ENCODE measurements at places on chromosomes 4 and X.

DNA sequence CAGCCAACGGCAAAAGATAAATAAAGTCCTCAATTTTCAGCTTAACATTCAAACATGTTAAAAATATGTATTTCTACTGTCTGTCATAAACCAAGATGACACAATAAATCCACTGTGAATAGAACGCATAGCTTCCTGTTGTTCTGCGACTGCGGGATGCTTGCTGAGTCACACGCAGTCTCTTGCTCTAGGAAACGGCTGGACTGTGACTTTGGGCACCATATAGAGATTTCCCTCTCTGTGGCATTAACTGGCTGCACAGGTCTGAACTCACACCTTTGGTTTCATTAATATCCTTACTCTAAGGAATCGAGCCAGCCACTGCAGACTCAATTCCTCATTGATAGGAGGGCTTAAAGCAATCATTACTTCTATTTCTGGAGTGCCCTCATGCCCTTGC lies 8.4 kb downstream of the BEND4 start:
- DNase-seq: no peak

DNA sequence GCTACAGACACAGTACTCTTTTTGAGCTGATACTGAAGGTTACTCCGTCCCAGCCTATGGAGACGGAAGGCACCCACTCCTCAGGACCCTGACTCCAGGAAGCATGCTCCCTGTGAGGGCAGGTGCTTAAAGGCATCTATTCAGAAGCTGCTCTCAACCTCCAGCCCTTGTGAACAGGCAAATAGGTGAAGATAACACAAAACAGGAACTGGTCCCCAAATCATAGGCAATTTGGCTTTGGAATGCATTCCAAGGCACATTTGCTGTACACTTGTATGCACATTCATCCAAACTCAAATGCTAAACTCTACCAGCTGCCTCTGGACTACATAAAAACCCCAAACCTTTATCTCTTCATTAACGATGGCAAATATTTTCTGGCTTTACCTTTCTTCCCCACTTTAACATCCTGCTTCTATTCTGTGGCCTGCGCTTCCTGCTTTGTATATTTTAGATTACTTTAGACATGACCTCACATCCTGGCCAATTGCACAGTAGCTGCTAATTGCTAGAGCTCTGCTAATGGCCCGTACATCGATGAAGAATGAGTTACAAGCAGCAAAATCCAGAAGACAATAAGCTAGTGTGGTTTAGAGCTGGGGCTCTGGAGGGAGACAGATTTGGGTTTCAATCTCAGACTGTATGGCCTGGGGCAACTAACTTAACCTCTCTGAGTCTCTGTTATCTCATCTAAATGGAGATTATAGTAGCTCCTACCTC lies 3.2 kb downstream of the SEL1L3 start:
- no peak for DNase-seq

DNA sequence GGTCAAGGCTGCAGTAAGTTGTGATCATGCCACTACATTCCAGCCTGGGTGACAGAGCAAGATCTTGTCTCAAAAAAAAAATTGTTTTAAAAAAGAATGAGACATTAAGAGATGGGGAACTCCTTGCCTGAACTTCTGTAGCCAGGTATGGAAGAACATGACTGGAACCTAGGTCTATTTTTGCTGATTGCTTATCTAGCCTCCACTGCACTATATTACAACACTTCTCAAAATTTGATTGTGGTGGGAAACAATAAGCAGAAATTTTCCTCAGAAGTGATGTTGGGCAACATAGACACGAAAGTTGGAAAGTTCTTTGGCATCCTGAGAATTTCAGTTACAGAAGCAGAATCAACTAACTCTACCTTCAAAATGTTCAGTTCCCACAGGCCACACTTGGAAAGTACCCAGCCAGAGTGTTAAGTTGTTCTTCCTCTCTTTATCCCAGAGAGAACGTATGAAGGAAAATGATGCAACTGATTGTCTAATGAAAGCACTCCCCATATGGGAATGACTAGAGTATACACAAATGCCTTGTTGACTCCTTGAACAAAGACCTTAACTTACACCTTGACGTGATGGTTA lies 50.0 kb downstream of the LUZP4 start:
- DNase-seq: peak; percentile 44

DNA sequence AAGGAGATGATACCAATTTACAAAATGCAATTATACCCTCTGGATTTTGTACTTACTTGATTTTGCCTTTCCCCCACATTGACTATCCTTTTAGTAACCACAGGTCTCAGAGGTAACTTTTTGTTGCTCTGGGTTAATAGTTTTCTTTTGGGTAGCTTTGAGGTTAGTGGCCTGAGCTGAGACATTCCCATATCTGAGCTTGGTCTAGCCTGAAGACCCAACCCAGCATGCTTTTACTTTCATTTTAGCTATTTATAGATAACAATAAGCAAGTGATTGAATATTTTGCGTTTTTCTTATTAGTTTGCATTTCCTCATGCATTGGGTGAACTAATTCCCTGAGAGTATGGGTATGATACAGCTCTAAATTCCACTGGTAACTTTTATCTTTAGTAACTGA lies 11.8 kb downstream of the HTN1 start:
- no peak for DNase-seq

DNA sequence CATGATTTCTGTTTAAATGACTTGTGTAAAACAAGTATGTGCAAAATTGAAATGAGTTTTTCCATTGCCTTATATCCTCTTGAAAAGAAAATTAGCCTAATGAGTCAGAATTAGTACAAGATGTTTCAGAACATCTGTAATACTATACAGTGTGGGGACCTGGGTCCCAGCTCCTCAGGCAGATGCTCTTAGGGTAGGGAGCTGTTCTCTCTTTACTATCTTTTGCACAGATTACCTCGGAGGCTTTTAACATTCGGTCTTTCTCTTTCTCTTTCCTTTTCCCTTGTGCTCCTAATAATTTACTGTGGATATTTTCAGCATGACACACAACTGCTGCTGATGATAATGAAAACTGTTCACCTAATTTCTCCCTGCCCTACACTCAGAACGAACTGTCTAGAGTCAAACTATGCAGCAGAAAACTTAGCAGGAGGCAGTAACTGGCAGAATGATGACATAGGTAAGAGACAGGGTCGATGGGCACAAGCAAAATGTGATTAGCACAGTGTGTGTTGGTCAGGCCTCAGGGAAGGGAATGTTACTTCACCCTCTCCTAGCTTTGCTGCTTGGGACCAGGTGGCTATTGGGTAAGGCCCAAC lies 455.3 kb downstream of the PDHA2 start:
- DNase-seq: no peak

DNA sequence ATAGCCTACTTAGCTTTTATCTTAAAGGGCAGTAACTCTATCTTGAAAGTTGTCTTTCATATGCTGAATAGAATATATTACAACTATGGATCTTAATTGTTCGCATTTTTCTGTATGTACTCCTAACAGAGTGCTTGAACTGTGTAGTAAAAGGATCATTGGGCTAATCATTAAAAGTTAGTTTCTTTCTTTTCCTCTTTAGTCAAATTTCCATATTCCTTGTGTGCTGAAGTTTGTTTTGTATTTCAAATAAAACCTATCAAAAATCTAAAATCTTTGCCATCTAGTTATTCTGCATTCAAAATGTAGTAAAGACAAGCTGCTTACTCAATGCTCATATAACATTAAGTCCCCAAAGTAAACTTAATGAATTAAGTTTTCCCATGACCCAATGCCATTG lies 182.7 kb downstream of the HTR2C start:
- no peak for DNase-seq

- DNase-seq: no peak
Measured at GRCh38 chr4:56060036-56060435, 111.3 kb downstream of the CEP135 start.

DNA sequence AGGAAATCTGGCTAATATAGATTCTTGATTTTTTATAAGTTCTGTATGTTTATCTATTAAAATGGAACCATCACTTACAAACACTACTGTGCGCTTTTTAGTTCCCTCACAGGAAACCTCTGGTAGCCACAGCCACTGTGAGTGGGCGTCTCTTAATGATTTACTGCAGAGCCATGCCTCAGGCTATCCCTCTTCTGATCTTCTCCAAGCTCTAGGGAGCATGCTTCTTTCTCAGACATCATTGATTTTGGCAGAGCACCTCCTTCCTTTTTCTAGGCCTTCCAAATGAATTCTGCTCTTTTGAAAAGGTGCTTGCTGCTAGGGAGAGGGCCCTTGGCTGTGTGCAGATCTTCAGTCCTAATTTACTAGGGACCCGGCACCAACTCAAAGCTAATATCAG lies 61.1 kb upstream of the STS start:
- DNase-seq: no peak

DNA sequence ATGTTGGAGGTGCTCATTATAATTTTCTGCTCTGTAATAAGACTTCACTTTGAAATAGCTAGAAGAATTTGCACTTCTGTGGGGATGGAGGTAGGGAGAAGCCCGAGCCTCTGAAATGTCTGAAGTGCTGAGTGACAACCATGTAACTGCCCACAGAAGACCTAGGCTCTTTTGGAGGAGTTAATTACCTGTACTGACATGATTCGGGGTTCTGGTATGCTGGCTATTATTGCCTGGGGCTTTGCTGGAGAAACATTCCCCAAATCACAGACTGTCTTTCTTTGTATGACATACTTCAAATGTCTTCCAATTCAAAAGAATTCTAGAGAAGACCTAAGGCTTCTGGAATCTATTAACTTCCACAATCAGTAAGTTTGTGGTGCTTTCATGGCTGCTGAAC lies 211.2 kb upstream of the POF1B start:
- DNase-seq: no peak

DNA sequence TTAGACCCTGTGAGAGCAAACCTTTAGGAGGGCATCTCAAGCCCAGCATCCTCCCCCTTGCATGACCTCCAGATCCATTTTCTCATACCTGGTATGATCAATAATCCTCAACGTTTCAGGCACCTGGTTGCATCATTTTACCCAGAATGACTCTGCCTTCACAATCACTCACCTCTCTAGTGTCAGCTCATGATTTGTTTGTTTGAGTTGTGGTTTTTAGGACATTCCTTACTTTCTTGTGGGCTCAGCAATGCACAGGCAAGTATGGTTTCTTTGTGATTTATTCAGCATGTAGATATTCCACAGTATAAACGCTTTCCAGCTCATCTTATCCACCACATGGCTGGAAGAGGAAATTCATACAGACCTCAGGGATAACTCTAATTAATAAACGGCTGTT lies 93.6 kb upstream of the CPEB2 start:
- peak; percentile 1 for DNase-seq

DNA sequence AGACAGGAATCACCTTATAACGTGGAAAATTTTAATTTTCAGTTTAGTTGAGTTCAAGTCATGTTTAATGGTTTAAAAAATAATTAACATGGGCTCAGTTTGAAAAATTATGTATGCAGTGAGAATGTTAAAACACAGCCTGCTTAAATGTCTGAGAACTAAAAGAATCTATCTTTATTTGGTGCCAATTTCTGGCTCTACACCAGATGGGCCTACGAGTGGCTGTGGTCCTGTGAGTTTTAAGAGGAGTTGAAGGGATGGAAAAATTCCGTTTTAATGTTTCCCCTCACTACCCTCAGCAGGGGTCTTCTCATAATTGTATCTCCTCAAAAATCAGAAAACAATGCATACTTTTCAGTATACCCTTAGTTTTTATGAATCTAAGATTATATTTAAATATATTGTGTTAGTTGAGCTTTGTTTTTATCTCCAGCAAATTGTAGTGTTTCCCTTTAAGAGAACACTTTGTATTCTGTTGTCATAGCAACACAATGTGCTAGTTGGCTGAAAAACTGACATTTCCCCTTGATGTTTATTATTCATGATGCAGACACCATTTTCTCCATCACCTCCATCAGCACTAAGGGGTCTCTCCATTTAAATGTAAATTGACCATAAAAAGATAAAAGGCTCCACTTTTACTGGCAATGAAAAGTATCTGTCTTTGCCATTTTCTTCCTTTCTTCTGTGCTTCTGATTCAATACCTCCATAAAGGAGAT lies 393.5 kb upstream of the GRIA3 start:
- DNase-seq: no peak

DNA sequence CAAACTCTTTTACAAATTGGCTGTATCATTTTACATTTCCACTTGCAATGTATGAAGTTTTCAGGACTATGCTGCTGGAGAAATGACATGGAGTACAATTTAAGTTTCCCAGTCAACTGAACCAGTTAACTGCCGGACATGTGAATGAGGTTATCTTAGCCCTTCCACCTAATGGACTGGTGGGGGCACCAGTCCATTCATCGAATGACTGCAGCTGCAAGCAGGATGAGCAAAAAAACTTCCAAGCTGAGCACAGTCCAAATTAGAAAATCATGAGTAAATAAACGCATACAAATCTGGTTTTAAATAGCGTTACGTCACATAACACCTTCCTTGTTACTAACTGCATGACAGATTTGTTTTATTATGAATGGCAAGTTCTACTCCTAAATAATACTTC lies 1131.5 kb downstream of the PCDH18 start:
- DNase-seq: no peak

DNA sequence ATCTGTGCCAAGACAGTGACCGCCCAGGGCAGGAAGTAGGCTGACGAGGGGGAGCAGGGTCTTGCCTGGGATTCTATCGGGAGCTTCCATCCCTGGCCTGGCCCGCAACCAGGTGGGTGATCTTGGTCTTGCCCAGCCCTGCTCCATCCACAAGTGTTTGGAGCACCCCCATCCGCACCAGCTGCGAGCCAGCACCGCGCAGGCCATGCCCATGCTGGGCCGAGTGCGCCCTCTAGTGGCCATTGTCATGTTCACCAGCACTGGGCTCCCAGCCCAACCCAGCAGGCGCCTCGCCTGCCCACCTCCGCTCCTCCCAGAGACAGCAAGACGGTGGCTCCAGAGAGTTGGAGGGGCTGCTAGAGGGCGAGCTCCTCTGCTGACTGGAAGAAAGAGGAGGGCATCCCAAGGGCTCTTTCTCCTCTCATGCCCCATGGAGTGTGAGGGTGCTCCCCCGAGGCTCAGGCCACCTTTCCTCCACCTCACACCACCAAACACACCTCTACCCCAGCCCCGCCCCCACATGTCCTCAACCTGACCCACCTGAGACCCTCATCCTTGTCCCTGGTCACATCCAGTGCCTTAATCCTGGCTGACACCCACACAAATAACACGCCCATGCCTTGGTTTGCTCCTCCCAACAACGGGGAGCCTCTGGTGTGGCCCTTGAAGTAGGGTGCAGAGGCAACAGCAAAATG lies 9.8 kb upstream of the ATP2B3 start:
- DNase-seq: peak; percentile 69

DNA sequence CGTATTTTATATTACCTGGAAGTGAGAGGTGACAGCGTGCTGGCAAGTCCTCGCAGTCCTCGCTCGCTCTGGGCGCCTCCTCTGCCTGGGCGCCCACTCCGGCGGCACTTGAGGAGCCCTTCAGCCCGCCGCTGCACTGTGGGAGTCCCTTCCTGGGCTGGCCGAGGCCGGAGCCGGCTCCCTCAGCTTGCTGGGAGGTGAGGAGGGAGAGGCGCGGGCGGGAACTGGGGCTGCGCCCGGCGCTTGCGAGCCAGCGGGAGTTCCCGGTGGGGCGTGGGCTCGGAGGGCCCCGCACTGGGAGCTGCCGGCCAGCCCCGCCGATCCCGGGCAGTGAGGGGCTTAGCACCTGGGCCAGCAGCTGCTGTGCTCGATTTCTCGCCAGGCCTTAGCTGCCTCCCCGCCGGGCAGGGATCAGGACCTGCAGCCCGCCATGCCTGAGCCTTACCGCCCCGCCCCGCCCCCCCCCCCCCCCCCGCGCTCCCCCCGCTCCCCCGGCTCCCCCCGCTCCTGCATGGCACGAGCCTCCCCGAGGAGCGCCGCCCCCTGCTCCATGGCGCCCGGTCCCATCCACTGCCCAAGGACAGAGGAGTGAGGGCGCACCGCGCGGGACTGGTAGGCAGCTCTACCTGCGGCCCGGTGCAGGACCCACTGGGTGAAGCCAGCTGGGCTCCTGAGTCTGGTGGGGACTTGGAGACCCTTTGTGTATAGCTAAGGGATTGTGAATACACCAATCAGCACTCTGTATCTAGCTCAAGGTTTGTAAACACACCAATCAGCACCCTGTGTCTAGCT lies 298.9 kb upstream of the MAGEB16 start:
- DNase-seq: no peak
